ENCODE measurements at places on chromosomes 1 and 21. TPM values are rescaled to one million over a fixed set of nuclear protein-coding genes. Genes with fewer than 3 reads are reported as not detected.

- no peak for DNase-seq
Measured at GRCh38 chr1:119715542-119715941, 3.8 kb downstream of the PHGDH start.

- DNase-seq: no peak
Measured at GRCh38 chr1:25146451-25146855, 85.8 kb downstream of the SYF2 start.

- no peak for DNase-seq
Measured at GRCh38 chr21:31185663-31186062, 147.4 kb upstream of the KRTAP19-8 start.

DNA sequence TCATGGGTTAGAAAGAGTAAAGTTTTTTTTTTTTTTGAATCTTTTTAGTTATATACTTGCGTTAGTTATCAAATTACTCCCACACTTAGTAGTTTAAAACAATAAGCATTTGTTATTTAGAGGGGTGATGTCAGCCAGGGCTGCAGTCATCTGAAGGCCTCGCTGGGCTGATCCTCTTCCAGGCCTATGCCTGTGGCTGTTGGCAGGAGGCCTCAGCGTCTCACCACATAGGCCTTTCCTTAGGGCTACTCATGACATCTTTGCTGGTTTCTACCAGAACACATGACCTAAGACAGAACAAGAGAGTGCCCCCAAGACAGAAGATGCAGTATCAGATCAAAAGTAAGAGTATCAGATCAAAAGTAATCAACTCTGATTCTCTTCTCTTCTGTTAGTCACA lies 167.4 kb downstream of the HHAT start:
- no peak for DNase-seq

DNA sequence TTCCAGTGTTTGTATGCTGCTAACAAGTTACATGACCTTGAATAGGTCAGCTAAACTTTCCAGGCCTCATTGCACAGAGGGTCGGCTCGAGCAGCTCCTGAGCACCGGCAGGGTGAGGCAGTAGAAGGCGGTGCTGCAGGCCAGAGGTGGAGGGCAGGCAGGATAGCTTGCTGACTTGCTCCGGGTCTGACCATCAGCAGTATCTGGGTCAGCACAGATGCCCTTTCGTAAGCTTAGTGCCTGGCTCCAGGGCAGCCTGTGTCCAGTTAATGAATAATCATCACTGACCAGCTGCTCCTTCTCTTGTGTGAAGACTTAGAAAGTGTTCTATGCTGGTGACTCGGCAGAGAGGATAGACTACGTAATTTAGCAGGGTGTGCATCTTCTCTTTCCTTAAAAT lies 6.9 kb downstream of the MAPKAPK2 start:
- DNase-seq: no peak

- DNase-seq: no peak
Measured at GRCh38 chr1:21042929-21043605, 133.6 kb downstream of the EIF4G3 start.

- no peak for DNase-seq
Measured at GRCh38 chr1:178869119-178869697, 1.7 kb downstream of the ANGPTL1 start.

- DNase-seq: no peak
Measured at GRCh38 chr1:157403203-157403602, 149.1 kb downstream of the FCRL5 start.

- peak; percentile 91 for DNase-seq
Measured at GRCh38 chr1:158177700-158178450, 2.8 kb upstream of the CD1D start.

- DNase-seq: no peak
Measured at GRCh38 chr1:68103011-68103545, 52.7 kb upstream of the DIRAS3 start.

GRCh38 chr1:64325856-64326255 lies 122.4 kb downstream of the UBE2U start:
- DNase-seq: no peak

DNA sequence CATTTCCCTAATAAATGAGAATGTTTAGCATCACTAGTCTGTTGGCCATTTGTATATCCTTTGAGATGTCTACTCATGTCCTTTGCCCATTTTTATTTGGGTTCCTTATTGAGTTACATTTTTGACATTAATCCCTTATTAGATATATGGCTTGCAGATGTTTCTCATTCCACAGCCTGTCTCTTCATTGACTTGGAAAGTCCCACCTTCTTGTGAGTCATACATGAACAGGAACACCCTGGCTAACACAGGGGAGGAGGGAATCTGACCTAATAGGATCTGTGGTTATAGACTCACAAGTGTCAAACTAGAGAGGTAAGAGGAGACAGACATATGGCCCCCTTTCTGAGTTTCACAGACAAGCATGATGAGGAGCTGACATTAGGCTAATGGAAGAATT lies 11.5 kb downstream of the ZP4 start:
- DNase-seq: no peak

DNA sequence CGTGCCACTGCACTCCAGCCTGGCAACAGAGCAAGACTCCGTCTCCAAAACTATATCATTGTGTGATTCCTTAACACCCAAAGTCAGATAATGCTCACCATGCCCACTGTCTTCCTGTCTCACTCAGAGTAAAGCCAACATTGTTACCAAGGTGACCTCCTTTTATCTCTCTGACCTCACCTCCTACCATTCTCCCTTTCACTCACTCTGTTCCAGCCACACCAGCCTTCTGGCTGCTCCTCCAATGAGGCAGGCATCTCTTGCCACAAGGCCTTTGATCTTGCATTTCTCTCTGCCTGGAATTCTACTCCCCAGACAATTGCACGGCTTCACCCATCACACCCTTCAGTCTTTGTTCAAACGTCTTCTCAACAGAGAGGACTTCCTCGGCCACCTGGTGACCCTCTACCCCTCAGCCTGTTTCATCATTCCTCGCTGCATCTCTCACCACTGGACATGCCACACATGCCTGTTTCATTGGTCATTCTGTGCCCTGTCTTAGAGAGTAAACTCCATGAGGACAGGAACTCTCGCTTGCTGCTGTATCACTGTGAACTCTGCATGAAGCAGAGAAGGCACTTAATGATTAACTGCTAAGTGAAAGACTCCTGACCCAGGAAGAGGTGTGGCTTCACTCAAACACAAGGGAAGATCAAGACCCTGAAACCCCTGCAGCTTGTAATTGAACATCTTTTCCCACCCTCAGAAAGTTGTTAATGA lies 67.1 kb upstream of the CAPZB start:
- no peak for DNase-seq

- no peak for DNase-seq
Measured at GRCh38 chr1:230237805-230238204, 170.8 kb downstream of the GALNT2 start.

DNA sequence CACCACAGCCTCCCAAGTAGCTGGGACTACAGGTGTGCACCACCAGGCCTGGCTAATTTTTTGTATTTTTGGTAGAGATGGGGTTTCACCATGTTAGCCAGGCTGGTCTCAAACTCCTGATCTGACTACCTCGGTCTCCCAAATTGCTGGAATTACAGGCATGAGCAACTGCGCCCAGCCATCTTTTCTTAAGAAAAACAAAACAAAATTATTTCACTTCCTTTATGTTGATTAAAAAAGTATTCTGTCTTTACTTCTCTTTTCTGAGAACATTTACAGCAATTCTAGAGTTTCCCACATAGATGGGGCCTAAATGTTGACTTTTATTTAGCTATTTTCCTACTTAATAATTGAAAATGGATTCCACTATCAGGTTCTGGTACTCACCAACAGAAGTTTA lies 17.3 kb upstream of the TMEM183A start:
- no peak for DNase-seq

- peak; percentile 5 for DNase-seq
Measured at GRCh38 chr1:45246760-45247159, 40.4 kb upstream of the ZSWIM5 start.

- DNase-seq: no peak
Measured at GRCh38 chr1:92854101-92854785, 22.4 kb downstream of the RPL5 start.

GRCh38 chr1:205398586-205398985 lies 23.3 kb downstream of the LEMD1 start:
- DNase-seq: no peak

GRCh38 chr21:34639250-34639649 lies 24.3 kb upstream of the RCAN1 start:
- DNase-seq: no peak

DNA sequence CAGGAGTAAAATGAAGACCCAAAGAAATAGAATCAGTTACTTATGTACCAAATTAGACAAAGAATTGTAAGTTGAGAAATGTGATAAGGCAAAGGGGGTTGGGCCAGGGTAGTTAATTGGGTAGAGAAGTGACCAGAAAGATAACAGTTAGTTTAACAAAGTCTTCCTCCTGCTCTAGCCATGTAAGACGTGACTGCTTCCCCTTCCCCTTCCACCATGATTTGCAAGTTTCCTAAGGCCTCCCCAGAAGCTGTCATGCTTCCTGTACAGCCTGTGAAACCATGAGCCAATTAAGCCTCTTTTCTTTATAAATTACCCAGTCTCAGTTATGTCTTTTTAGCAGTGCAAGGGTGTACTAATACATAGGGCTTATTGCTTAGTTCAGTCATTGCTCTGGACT lies 142.0 kb upstream of the PDE4B start:
- DNase-seq: no peak

DNA sequence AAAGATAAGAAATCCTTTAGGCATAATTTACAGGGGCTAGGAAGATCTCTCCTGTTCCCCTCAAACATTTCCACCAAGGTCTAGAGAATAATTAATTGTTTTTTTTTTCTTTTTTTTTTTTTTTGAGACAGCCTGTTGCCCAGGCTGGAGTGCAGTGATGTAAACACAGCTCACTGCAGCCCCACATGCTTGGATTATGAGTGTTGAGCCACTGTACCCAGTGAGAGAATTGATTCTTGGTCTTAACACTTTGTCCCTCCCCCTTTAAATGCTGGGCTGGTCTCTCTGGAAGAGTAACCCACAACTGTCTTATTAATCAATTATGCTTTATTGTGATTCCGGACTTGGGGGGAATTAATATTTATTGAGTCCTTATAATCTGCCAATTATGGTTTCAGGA lies 33.4 kb downstream of the ATF3 start:
- DNase-seq: no peak

DNA sequence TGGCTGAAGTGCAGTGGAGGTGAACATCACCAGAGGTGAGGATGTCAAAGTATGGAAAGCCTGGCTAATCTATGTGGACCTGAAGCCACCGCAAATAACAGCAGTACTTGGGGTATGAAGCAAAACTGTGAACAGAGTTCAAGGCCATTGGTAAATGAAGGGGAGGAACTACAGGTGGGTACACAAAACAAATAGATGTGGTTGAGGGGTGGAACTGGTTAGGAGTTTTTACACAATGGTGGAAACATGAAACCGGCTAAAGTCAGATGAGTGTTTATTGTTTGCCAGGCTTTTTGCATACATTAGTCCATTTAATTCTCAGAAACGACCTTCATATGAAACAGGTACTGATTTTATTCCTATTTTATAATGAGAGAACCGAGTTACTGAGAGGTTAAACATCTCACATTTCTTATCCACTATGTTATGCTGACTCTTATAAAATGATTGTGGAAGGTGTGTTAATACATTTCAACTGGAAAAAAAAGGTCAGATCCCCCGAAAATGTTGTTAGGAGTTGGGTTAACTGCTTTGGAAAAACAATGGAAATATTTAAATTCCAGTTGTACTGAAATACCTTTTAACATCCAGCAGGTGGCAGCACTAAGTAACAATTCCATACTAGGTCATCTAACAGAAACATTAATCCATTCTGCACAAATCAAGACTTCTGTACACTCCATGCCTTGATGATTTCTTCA lies 44.3 kb upstream of the GTF2B start:
- no peak for DNase-seq

DNA sequence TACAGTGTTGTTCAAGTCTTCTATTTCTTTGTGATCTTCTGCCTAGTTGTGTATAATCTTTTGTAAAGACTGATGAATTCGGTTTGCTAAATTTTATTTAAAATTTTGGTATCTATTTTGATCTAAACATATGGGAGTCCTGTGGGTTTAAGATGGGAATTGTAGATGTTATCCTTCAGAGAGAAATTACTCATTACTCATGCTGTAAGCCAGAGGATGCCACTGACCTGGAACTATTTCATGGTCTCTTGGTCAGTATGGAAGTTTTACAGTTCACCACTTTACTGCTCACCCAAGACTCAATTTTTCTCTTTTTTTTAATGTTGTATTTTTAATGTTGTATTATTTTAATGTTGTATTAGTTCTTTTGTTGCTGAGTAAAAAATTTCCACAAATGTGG lies 138.6 kb upstream of the B3GALT2 start:
- no peak for DNase-seq

DNA sequence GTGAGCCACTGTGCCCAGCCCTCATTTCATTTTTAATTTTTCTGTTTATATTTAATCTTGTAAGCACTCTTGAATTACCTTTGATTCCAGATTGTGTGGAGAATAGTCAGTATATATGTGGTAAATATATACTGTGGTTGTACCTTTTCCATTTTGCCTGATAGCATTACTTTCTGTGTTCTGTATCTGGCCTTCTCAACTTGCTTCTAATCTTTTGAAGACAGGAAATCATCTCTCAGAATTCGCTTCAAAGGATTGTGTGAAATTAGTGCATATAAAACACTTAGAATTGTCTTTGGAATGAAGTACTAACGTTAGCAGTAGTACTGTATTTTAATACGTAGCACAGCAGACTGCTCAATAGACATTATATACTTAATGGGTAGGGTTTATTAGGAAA lies 37.9 kb downstream of the PPP2R5A start:
- DNase-seq: no peak

Gene ALPL
- total RNA-seq: 15.6 TPM

Gene FAM72D
- total RNA-seq: 0.34 TPM

Gene LCK
- total RNA-seq: 1.3 TPM

Gene LCE2C
- not detected for total RNA-seq

Gene RYR2
- 2.9 TPM for total RNA-seq

Gene CELA3B
- not detected for total RNA-seq

Gene S100A12
- not detected for total RNA-seq

Gene NEGR1
- total RNA-seq: 7.6 TPM

Gene PKLR
- total RNA-seq: not detected

Gene AIRE
- not detected for total RNA-seq

Gene INTS11
- 97.3 TPM for total RNA-seq

Gene IRF6
- total RNA-seq: 59.8 TPM

All from prostate gland (tissue), 2 donors.